ENCODE measurements at places on chromosomes 4 and X.

GRCh38 chr4:52840531-52841370 is 21.4 kb upstream of the RASL11B start:
- no peak for DNase-seq

GRCh38 chr4:47577779-47578553 is 92.9 kb downstream of the ATP10D start:
- peak; percentile 12 for DNase-seq

- no peak for DNase-seq
Observed at GRCh38 chrX:106159861-106160282, 8.2 kb upstream of the PWWP3B start.

GRCh38 chrX:36434522-36434921 is 515.0 kb downstream of the CFAP47 start:
- no peak for DNase-seq

GRCh38 chr4:47167081-47168035 is 136.0 kb downstream of the GABRB1 start:
- no peak for DNase-seq

GRCh38 chr4:3689006-3689405 is 77.2 kb upstream of the ADRA2C start:
- DNase-seq = no peak

- DNase-seq = no peak
Observed at GRCh38 chr4:1015179-1015578, 3.8 kb downstream of the FGFRL1 start.

DNA sequence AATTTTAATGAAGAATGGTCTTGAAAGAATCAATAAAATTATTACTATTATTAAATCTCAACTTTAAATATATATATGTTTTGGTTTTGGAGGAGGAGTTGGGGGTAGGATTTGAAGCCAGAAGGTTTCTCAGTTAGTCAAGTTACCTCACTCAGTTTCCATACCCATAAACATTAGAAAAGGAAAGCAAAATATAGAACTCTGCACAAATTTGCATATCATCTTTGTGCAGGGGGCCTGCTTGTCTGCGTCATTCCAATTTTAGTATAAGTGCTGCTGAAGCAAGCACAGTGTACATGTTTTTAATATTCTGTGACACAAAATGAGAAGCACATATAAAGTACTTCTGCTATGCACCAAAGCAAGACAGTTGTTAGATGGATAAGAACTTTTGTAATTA is 47.5 kb upstream of the SCRG1 start:
- no peak for DNase-seq

DNA sequence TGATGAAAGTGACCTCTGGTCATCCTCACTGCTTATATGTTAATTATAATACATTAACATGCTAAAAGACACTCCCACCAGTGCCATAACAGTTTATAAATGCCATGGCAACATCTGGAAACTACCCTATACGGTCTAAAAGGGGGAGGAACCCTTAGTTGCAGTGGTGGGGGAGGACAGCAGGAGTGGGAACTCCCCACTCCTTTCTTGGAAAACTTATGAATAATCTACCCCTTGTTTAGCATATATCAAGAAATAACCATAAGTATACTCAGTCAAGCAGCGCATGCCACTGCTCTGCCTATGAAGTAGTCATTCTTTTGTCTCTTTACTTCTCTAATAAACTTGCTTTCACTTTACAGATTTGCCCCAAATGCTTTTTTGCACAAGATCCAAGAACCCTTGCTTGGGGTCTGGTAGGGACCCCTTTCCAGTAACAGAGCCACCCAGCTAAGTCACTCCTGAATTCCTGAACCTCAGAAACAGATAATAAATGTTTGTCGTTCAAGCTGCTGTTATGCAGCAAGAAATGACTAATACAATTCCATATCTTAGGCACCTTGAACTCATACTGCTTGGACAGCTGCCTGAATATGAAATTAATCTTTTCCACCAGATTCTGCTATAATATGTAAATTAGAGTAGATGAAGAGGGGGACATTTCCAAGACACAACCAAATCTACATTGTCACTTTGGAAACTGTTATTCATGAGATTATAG is 14.4 kb upstream of the REPS2 start:
- no peak for DNase-seq

DNA sequence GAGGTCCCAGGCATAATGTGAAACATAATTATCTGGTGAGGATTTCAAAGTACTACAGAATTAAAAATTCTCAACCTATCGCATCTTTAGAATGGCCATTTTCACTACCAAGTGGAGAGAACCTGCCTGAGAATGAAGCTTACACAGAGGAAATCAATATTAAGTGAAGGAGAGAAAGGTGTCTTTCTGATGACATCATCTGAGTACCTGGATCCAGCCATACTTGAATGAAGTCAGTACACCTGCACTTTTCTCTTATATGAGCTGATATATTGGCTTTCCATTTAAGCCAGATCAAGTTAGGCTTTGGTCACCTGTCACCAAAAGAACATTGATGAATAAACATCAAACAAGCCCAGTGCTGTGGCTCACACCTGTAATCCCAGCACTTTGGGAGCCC is 118.9 kb upstream of the MED14 start:
- DNase-seq = no peak

GRCh38 chrX:40938423-40938822 is 146.8 kb upstream of the USP9X start:
- DNase-seq = no peak

DNA sequence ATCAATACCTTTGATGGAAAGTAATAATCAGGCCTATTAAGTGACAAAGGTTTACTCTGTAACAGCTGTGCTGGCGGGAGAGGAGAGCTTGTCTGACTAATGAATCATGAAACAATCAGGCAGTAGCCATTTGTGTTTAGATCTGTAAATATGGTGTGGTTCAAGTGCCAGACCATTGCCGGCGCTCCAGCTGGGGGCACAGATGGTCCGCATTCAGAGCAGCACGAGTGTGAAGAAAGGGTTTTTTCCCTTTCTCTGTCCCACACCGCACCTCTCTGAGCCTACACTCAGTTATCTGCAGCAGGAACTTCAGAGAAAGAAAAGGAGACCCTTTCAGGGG is 111.3 kb upstream of the PAQR3 start:
- DNase-seq = no peak

GRCh38 chr4:44447563-44448504 is 775 bp downstream of the KCTD8 start:
- no peak for DNase-seq

DNA sequence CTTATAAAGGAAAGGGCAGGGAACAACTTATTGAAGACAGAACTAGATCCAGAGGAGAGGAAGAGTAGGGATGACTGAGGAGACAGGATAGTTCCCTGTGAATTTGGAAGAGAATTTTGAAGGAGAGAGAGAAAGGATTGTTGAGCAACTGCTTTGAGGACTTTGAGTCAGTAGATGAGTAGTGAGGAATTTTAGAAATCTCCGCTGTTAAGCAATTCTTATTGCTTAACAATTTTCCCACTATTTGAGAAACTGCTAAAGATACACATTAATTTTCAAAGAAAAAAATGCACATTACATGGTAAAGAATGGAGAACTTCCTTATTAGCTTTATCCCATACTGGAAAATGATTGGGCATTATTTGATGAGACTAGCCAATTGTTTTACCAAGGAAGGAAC is 116.3 kb upstream of the NRK start:
- DNase-seq = no peak

GRCh38 chr4:127622921-127623796 is 9.6 kb upstream of the INTU start:
- DNase-seq = no peak

GRCh38 chrX:152899874-152900719 is 2.2 kb downstream of the ZNF185 start:
- DNase-seq = no peak

GRCh38 chr4:56215141-56215783 is 172.0 kb downstream of the AASDH start:
- no peak for DNase-seq

DNA sequence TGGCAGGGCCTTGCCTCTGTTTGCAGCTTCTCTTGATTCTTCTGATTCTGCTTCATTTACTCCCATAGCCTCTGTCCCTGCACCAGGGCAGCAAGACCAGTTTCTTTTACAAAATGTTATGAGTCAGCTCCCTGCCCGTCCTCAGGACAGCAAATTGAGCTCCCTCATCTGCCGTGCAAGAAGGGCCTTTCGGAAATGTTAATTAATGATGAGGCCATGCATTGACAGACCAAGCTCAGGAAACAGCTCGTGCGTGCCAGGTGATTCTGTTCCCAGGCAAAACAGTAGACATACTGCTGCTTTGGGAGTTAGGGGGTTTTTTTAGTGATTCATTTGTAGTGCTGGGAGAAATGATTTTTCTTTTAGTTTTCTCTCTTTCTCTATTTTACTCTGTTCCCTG is 231.7 kb downstream of the FBXW7 start:
- no peak for DNase-seq

- no peak for DNase-seq
Observed at GRCh38 chr4:122762520-122762919, 30.0 kb downstream of the BBS12 start.

DNA sequence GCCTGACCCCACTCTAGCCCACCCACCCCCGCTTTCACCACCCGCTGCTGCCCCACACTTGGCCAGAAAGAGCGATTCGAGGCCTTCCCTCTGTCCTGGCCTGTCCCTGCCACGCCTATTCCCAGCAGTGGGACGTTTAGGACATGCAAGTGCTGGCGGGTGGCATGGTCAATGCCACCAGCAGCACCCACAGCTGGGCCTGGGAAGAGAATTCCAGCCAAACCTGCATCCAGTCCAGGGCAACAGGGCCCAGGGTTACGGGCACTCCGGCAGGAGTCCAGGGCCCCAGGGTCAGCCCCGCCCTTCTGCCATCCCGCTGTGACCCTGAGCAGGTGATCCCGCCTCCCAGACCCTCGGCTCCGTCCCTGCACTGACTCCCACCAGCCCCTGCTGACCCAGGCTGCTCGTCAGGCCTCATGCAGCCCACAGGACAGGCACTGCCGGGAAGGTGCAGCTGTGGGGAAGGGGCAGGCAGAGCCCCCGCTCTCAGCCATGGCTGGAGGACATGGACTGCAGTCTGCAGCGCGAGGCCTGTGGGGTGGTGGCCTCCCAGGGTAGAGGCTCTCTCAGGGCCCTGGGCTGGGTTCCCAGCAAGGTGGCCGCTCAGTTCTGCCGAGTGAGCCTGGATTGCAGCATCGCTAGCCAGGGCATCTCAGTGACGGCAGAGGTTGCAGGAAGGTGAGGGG is 6.8 kb upstream of the HTRA3 start:
- DNase-seq = no peak

GRCh38 chr4:140059159-140059558 is 94.8 kb downstream of the MAML3 start:
- no peak for DNase-seq

DNA sequence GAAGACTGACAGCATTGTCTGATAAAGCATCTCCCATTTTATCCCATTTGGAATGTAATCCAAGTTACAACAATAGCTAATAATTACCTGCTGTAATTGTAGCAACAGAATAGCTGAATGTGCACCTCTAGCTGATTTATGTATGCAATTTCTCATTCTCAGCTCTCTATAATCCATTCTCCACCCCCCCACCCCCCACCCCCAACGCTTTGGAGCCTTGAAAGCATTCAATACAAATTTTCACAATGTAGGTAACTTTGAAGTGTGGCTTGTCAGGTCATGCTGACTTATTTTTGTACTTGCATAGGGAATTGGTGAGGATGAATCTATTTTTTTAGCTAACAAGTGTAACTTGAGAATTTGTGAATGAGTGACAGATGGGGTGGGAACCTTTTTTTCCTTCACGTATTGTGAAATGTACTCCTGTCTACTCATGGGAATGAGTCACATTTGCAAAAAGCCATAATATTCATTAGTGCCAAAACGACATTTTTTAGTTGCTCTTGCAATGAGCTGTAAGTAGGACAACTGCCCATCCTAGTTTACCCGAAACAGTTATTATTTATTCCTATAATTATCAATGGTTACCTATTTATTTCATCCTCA is 159.3 kb downstream of the PALLD start:
- DNase-seq = no peak

- DNase-seq = no peak
Observed at GRCh38 chrX:70485466-70485865, 40.8 kb downstream of the DLG3 start.

DNA sequence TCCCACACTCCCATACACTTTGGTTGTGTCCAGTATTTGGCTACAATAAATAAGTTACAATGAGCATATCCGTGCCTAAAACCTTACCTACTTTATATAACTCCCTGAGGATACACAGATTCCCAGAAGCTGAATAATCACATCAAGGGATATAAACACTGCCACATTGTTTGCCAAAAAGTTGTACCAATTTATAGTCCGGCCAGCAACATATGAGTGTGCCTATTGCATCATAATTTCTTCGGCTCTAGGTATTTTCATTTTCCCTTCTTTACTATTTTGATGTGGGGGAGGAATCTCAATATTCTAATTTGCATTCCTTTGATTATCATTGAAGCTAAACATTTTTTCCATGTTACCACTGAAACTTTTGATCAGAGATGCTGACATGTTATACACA is 146.4 kb downstream of the PCDH19 start:
- no peak for DNase-seq

DNA sequence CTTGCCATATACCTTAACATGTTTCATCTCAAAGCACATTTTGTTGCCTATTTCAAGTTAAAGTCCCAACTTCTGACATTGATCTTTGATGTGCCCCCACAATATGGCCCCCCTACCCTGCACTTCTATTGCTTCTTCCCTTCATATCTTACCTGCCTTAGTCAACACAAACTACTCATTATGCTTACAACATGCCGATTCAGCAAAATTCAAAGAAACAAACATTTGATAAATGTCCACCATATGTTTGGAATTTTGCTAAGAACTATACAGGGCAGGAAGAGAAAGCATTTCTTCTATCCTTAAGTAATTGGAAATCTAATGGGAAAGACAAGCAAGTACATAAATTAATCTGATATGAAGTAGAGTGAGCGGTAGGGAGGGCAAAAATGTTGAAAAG is 25.6 kb downstream of the NAA11 start:
- no peak for DNase-seq

DNA sequence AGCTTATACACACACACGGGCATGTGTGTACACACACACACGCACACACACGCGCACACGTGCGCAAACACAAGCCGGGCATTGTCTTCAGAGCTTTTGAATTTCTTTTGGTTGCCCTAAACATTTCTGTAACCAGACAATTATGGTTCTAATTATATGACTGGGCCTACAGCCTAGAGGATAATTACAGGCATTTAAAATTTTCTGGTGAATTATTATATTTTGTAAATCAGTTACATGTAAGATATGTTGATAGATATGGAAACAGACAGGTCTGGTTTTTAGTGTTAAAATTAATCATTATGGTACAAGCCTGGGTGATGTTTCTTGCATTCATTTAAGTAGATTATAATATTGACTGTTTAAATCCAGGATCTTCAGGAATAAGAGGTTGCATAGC is 1120.5 kb downstream of the ADGRL3 start:
- no peak for DNase-seq

DNA sequence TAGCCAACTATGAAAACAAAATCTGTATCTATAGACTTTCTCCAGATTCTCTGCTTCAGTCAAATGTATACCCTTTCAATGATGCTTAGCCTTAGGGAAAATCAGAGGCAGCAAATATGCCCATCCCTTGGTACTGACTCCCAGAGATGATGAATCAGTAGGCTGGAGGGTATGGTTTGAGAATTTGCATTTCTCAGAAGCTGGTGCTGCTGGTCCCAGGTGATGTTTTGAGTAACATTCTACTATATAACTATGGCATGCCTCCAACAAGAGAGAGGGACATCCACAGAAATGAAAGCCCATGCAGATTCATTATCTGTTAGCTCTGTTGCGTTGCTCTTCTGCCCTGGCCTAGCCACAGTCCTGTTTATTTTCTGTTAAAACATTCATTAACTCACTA is 13.6 kb downstream of the TNIP3 start:
- DNase-seq = no peak

- DNase-seq = no peak
Observed at GRCh38 chr4:78247536-78248285, 190.6 kb downstream of the FRAS1 start.

- DNase-seq = no peak
Observed at GRCh38 chr4:136156947-136157346, 1375.3 kb downstream of the PCDH18 start.
